ENCODE measurements at places on chromosomes 12 and 14.

DNA sequence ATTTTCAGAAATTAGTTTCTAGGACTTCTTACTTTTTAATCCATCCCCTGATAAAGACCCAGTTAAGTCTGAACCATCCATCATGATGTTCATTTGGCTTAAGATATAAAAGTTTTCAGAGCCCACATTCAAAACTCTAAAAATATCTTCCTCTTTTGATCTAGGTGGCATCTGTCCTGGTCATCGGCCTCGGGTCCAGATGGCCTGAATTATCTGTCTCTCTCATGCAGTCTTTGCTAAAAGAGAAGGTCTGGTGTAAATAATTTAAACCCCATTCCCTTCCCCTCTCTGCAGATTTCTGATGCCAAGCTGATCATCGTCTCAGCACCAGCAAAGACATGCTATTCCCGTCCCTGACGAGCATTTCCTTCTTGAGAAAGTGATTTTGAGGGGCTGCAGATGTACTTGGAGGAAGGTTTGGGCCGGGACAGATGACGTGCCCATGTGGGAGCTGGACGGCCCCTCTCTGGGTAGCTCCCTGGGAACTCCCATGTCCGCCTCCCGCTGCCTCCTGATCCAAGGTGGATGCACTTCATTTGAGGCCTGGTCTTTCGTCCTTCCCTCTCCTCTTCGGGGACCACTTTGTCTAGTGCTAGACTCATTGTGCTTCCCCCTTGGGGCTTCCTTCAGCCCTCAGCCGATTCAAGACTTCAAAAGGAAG lies 173.0 kb upstream of the PRMT8 start:
- DNase-seq = no peak

GRCh38 chr12:57244312-57244696 lies 6.7 kb downstream of the STAC3 start:
- DNase-seq = no peak

GRCh38 chr12:90080616-90081015 lies 372.0 kb upstream of the ATP2B1 start:
- DNase-seq = no peak

DNA sequence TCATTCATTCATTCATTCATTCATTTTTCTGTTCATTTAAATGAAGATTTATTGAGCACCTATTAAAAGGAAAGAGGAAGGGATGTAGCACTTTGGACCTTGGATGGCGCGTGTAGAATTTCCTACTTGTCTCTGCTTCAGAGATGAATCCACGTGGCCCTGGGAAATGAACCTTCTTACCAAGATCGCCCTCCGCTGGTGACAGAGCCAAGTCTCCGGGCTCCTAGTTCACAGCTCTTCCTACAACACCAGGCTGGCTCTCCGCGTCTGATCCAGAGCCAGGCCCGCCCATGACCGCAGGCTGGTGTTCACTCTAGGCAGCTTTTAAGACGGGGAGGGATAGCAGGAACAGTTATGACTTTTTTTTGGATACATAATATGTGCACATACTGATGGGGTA lies 70.9 kb upstream of the PIWIL1 start:
- no peak for DNase-seq

GRCh38 chr14:32513571-32514009 lies 184.5 kb downstream of the AKAP6 start:
- no peak for DNase-seq

- no peak for DNase-seq
These were observed 113.8 kb downstream of the KCNK10 start for GRCh38 chr14:88209273-88209672.

DNA sequence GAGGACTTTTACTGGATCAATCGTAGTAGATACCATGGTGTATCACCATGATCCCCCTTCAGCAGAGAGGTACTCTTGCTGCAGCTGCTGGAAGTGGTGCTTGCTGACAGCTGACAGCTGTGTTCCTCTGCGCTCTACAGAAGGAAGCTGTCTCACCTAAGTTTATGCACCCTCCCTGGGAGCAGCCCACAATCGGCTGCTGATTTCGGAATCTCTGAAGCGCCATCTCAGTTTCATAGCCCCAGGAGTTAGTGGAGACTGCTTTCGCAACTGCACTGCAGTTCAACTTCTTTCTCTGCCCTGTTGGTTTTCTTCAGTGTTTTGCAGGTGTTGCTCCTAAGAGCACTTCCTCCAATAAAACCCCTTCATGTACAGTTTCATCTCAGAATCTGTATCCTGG lies 237.9 kb downstream of the PAWR start:
- no peak for DNase-seq
